ENCODE measurements at places on chromosomes 4 and X.

DNA sequence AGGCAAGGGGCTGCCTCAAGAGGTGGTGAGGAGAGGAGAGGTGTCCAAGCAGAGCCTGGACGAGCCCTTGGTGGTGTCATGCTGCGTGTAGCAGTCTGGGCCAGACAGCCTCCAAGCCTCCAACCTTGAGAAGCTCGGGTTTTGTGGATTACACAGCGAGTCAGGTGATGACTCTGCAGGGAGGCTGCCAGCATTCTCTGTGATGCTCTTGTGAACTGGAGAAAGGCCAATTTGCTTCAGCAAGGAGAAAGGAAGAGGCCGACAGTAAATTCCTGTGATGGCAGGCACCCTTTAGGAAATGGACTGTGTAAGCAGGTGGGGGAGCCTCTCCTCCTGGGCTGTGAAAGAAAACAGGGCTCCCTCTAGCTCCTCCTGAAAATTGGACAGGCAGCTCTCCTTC, 36.0 kb upstream of the CD99L2 start:
- peak; percentile 79 for DNase-seq

GRCh38 chr4:80035336-80035735, 37.7 kb downstream of the ANTXR2 start:
- DNase-seq, result no peak

DNA sequence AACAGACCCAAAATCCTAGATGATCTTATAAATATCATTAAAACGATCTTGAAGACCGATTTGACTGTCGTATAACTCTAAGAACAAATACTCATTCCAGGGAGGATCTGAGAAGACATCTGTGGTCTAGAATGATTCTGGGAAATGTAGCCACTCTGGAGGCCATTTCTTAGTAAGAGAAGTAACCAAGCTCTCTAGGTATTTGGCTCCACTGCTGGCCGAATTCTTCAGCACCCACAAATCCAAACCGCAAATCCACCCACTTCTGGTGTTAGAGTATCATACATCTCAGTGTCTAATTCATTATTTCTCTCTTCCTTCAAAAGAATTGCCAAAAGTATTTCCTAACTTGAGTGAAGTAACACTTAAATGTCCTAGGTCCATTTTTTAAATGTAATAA, 23.9 kb downstream of the KLHL5 start:
- DNase-seq, result no peak

DNA sequence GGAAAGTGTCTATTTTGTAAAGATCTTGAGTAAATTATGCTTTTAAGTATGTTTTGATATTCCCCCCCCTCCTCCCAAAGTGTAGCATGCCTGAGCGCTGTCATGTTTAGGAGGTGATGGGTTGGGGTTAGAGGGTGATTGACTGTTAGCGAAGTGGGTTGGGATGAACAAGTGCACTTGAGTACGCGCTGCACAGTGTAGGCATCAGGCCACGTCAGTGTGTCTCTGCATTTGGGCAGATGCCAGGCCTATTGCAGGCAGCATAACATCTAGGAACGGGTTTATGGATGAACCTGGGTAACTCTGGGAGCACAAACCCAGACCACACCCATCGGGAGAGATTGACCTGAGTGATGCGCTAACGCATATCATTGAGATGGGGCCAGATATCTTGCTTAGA, 111.2 kb downstream of the TBL1X start:
- DNase-seq, result no peak

DNA sequence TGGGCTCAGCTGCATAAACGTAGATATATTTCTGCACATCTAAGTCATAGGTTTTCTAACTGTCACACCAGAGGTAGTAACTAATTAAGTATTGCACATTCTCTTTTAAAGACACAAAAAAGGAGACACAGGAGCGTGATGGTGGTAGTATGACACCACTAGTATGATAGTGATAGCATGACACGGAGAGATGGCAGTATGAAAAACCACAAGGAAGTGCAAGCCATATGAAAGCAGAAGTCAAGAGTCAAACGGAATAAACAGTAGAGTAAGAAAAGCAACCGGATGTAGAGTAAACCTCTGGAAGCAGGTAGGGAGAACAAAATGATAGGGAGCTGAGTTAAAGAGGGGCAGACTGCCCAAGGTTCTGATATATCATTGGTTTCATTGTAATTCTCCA, 382.2 kb upstream of the INTU start:
- DNase-seq, result no peak

GRCh38 chr4:155543126-155543765, 123.4 kb upstream of the GUCY1A1 start:
- no peak for DNase-seq

DNA sequence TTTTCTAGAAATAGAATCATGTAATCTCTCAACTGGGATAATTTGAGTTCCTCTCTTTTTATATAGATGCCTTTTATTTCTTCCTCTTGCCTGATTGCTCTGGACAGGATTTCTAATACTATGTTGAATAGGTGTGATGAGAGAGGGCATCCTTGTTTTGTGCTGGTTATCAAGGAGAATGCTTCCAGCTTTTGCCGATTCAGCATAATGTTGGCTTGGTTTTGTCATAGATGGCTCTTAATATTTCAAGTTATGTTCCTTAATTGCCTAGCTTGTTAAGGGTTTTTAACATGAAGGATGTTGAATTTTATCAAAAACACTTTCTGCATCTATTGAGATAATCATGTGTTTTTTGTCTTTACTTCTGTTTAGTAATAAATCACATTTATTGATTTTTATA, 58.7 kb downstream of the TMEM47 start:
- no peak for DNase-seq

DNA sequence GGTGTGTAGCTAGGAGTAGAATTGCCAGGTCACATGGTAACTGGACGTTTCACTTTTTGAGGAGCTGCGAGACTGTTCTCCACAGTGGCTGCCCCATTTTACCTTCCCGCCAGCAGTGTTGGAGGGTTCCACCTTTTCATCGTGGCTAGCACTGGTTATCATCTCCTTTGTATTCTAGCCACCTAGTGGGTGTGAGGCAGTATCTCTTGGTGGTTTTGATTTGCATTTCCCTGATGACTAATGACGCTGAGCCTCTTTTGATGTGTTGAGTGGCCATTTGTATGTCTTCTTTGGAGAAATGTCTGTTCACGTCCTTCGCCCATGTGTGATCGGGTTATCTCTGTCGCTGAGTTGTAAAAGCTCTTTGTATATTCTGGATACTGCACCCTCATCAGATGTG, 10.6 kb downstream of the ABCD1 start:
- no peak for DNase-seq

GRCh38 chr4:113221990-113222389, 172.5 kb downstream of the ANK2 start:
- no peak for DNase-seq

DNA sequence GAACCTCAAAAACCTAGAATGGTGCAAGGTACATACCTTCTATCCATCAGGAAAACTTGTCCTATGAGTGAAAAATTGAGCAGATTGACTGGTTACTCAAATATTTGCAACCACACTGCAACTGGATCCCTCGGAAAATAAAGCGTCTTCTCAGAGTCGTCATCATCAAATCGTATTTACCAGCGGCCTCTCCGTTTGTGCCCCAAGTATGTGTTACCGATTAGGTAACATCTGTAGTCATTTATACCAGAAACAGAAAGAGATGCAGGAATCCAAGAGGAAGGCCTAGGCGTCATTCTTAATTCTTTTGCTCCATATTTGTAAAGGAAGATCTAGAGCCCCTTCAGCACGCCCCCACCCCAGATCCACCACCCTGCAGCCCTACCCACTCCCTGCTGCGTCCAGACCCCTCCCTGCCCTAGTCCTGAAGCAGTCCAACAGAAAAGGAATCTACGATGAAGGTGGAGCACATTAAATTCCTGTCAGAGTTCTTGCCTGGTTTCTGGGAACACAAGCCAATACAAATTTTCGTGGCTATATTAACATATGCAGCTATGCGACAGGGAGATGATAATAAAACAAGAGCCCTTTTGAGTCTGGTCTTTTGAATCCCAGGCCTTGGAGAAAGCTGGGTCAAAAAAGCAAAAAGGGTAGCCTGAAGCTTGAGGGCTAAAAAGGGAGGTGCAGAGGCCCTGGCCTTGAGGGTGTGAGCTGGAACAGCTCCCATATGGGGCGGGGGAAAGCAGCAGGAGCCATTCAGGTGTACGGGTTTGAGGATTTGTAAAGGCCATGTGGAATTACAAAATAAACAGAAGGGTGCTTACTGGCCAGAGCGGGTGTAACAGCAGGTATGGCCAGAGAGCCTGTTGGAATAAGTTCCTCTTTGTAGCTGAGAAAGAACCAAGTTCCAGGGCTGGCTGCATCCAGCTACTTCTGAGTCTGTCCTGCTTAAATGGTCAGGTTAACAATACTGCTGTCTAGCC, 77.0 kb downstream of the ZNF827 start:
- no peak for DNase-seq

DNA sequence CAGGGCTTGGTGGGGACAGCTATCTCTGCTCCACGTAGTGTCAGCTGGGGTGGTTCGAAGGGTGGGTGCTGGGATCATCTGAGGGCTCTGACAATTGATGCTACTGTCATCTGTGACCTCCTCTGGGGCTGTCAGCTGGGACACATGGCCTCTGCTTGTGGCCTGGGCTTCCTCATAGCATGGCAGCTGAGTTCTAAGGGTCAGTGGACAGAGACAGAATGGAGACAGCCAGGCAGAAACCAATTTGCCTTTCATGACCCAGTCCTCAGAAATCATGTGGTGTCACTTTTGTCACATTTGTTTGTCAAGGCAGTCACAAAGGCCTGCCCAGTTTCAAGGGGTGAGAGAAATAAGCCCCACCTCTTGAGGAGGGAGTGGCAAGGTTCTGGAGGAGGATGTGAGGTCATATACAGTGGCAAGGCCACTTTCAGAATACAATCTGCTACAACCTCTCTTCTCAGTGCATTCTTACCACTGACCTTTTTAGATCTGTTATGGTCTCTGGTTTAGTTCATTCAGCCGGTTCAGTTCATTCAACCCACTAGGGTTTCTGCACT, 103.6 kb upstream of the BCOR start:
- DNase-seq, result no peak

GRCh38 chr4:83894831-83895230, 358.9 kb downstream of the GPAT3 start:
- DNase-seq, result no peak

DNA sequence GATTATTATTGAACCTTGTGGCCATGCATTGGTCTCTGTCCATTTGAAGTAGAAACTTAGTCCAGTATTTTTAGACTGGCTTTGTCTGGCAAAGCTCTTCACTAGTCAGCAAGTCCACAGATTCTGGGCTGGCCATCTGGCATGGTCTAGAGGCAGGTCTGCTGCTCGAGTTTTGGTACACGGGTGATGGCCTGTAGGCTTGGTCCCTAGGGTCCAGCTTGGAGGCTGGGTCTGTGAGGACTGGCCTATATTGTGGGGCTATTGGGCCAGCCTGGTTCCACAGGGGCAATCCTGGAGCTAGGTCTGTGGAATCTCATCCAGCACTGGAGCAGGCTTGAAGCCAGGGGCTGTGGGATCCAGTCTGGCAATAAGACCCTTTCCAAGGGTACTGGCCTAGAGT, 607.6 kb upstream of the KLHL4 start:
- DNase-seq, result no peak

- peak; percentile 59 for DNase-seq
Observed at GRCh38 chr4:74111990-74112389, 13.0 kb upstream of the CXCL2 start.

DNA sequence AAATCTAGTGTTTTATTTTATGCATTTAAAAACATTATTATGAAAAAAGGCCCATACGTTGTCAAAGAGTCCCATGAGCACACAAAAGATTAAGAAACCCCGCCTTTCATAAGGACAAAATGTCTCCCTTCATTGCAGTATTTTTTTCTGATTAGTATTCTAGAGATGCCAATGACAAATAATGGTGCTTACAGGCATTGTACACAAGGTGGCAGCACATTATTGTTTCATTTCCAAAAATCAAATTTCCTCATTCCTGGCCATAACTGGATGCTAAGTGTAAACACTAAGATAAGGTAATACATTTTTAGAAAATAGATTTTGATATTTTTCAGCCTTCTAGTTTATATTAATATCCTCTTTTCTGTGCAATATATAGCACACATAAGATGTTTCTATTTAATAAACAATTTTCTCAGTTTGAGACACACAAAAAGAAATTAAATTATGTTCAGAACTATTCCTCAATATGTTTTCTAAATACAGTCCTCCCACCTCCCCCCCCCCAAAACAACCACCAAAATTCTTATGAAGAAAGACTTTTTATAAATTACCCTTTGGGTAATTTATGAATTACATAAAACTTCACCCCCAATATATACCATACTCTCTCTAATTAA, 47.7 kb downstream of the TIGD2 start:
- DNase-seq, result no peak

- no peak for DNase-seq
Observed at GRCh38 chr4:151599863-151600262, 160.9 kb downstream of the GATB start.

- no peak for DNase-seq
Observed at GRCh38 chrX:12595720-12596119, 195.5 kb upstream of the PRPS2 start.

DNA sequence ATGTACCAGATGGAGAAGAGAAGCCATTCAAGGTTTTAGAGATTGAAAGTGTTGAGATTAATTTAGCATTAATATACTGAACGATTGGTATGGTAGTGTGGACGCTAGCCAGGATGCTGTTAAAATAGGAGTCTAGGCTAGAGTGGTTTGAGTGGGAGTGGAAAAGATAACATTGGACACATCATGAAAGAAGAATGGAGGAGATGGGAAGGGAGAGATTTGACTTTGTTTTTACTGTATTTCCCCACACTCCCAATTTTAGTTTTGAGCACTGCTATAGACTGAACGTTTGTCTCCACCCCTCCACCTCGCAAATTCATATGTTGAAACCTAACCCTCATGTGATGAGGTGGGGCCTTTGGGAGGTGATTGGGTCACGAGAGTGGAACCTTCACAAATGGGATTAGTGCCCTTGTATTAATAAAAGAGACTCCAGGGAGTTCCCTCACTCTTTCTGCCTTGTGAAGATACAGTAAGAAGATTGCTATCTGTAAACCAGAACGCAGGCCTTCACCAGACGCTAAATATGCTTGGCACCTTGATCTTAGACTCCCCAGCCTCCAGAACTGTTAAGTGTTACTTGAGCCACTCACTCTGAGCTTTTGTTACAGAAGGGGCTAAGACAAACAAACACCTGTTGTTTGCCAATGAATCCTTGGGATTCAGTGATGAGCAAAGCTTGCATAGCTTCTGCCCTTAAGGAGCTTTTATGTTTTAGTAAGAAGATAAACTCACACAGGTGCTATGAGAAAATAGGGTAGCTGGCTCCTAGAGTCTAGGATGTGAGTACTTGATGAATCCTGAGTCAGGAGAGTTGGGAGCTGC, 25.8 kb downstream of the USP9X start:
- DNase-seq, result no peak

GRCh38 chrX:7552760-7553159, 290.2 kb upstream of the VCX start:
- DNase-seq, result no peak

DNA sequence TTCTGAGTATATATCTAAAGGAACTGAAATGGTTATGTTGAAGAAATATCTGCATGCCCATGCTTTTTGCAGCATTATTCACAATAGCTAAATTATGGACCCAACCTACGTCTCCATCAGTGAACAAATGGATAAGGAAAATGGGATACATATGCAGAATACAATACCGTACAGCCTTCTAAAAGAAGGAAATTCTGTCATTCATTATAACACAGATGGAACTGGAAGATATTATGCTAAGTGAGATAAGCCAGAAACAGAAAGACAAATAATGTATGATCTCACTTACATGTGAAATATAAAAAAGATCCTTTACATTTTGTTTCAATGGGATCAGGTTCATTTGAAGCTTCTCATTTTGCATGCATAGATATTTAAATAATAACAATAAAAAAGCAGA, 263.3 kb downstream of the STPG2 start:
- no peak for DNase-seq
